ENCODE measurements at places on chromosomes 5 and 9. TPM values are rescaled to one million over a fixed set of nuclear protein-coding genes. Genes with fewer than 3 reads are reported as not detected.
A peak's percentile ranks its signal among the peaks of the same experiment; 100 is the strongest.

Gene FYB1
- 7.3 TPM for total RNA-seq

Gene OR1J2
- not detected for total RNA-seq

Gene C9orf152
- 62.0 TPM for total RNA-seq

Gene MYMK
- not detected for total RNA-seq

Gene SPINK14
- total RNA-seq: not detected

Gene STK32A
- total RNA-seq: 0.64 TPM

Gene CCDC171
- total RNA-seq: 3.2 TPM

Gene NMUR2
- total RNA-seq: not detected

Gene PALM2AKAP2
- total RNA-seq: 2.7 TPM

Gene OGN
- 3.9 TPM for total RNA-seq

Gene PCDHB12
- total RNA-seq: 0.24 TPM

Gene INSL6
- total RNA-seq: not detected

Gene DNM1
- 7.8 TPM for total RNA-seq

DNA sequence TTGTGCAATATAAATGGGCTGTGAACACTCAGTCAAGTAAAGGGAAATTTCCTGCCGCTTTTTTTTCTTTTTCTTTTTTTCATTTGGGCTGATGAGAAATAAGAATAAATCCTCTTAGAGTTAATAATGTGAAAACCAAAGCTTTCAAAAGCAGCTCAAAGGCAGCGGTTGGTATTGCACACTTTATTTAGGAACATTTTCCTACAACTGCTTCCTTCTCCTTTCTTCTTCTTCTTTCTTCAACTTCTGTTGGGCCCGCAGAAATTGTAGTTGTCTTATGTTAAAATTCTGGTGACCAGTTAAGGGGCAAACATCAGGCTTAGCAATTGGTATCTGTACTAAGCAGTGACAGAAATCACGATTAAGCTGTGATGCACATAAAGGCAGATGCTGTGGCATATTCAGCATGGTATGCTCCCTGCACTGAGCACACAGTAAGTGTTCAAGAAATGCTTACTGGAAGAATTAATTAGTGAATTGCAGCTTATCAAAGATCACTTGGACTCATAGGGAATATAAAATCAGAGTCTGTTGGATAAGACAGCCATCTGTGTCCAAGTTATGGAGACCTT, 85.4 kb downstream of the ANKRD55 start:
- no peak for DNase-seq

DNA sequence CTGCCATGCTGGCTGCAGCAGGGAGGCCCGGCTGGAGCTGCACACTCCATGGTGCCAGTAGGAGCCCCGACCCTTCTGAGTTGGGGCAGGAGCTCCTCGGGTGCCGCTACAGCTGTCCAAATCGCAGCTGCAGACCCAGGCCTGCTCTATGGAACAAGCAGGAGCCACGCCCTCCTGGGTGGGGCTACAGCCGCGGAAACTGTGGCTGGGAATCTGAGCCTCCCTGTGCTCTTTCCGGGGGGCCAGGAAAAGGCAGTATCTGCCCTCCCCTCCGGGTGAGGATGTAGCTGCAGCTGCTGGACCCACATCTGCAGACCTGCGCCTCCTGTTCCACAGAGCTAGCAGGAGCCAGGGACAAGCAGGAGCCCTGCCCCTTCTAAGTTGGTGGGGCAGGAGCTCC, 278.9 kb upstream of the ACTBL2 start:
- DNase-seq: no peak

- peak; percentile 56 for DNase-seq
Observed at GRCh38 chr9:136618580-136619547, 43.9 kb upstream of the EGFL7 start.

- DNase-seq: no peak
Observed at GRCh38 chr5:173230690-173231380, 4.2 kb downstream of the NKX2-5 start.

DNA sequence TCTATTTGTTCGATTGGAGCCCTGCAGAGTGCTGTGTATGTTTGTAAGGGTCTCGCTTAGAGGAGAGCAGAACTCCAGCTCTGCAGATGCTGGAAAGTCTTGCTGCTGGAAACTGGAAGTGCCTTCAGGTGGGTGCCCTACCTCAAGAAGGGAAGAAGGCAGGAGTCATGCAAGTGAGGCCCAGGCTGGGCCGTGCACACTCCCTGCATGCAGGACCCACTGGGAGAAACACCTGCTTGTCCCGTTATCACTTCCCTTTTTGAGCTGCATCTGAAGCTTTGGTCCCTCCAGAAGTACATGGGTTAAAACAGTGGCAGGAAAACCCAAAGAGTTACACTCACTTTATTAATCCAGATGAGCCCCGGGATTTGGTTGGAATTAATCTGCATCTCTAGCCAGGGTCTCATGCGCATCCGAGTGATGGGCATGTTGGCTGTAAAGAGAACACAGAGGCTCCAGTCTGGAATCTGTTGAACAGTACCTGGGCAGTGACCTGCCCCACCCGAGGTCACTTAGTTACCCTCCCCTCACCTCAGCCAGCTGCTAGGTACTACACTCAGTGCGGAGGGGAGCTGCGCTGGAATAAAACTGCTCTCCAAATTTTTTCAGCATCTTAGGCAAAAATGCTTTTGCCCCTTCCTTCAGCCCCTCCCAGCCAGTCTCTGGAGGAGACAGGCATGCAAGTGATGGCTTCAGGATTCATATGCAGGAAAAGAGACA, 1.4 kb downstream of the IRF1 start:
- no peak for DNase-seq

GRCh38 chr5:150457121-150457520, 7.6 kb upstream of the RPS14 start:
- DNase-seq: no peak

- DNase-seq: no peak
Observed at GRCh38 chr5:6184481-6184880, 193.9 kb downstream of the MED10 start.

- no peak for DNase-seq
Observed at GRCh38 chr5:95718203-95718602, 12.9 kb upstream of the RHOBTB3 start.

DNA sequence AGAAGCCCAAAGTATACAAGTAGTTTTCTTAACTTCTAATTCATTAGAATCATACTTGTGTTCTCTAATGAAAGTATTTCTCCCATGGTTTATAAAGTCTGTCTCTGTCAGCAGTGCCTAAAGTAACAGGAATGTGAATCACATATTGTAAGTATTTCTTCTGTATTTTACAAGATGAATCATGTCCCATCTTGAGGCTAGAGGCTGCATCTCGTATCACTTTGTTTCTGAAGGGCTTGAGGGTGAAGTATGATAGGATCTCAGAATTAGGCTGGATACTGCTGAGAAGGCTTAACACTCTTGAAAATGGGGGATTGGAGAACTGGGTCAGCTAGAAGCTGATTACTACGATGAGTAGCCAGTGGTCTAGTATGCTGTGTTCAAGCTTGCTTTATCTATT, 242.2 kb upstream of the ACTBL2 start:
- DNase-seq: no peak

DNA sequence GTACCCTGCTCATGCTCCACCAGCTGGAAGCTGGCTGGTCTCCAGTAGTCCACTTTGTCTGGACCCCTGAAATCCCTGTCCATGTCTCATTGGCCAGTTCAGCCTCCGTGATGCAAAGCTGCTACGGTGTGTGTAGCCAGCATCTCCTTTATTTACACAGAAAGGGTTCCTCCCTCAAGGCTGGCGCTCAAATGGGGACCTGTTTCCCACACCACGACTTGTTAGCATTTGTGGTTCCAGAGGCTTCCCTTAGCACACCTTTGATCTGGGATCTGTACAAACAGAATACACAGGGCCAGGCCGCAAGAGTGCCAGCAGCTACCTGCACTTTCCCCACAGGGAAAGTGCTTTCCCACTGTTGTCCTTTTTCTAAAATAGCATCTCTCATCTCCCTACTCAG, 5.7 kb upstream of the SMU1 start:
- no peak for DNase-seq

- DNase-seq: no peak
Observed at GRCh38 chr9:77808751-77809081, 160.6 kb upstream of the GNA14 start.

GRCh38 chr5:178941361-178941760, 363 bp downstream of the ZNF454 start:
- peak; percentile 12 for DNase-seq

GRCh38 chr5:55868846-55869245, 17.7 kb downstream of the IL31RA start:
- DNase-seq: no peak

- DNase-seq: peak; percentile 70
Observed at GRCh38 chr5:142748568-142749249, 21.5 kb upstream of the ARHGAP26 start.

- no peak for DNase-seq
Observed at GRCh38 chr5:146000072-146000471, 63.7 kb downstream of the SH3RF2 start.

GRCh38 chr9:117138231-117138630, 276.6 kb downstream of the ASTN2 start:
- DNase-seq: no peak

DNA sequence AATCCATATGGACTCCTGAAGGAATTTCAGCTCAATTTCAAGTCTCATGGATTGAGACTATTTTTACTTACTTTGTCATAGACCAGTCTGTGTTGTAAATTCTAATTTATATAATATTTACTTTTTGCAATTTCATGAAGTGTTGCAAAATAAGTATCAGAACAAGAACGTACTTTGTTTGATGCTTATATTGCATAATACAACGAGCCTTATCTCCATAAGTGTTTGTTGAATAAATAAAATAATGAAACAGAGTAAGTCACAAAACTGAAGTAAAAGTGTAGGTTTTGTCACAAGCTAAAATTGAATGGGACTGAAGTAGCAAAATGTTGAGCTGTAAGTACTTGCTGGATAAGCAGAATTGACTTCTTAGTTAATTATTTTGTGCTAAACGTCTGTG, 3.0 kb upstream of the LIFR start:
- no peak for DNase-seq

DNA sequence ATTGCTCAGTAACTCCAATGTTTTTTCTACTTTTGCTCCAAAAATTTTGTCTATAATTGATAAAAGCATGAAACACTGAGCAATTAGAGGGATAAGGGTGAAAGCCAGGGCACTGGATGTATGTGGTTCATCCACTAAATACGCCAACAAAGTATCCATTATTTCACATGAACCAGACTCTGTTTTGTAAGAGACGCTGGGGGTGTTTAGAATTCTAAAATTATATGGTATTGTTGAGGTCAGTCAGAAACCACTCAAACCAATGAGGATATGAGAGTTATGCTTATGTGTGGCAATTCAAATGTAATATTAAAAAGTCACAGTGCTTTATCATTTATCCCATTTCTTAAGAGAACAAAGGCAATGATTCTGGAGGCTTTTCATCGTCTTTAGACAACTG, 220.2 kb downstream of the EFNA5 start:
- DNase-seq: no peak

- no peak for DNase-seq
Observed at GRCh38 chr9:134709512-134710270, 68.1 kb downstream of the COL5A1 start.

GRCh38 chr5:73906277-73906676, 280.3 kb downstream of the ARHGEF28 start:
- DNase-seq: no peak

GRCh38 chr9:112831281-112831851, 59.3 kb downstream of the SLC46A2 start:
- peak; percentile 80 for DNase-seq

- no peak for DNase-seq
Observed at GRCh38 chr9:113503613-113504211, 40.2 kb downstream of the RGS3 start.

DNA sequence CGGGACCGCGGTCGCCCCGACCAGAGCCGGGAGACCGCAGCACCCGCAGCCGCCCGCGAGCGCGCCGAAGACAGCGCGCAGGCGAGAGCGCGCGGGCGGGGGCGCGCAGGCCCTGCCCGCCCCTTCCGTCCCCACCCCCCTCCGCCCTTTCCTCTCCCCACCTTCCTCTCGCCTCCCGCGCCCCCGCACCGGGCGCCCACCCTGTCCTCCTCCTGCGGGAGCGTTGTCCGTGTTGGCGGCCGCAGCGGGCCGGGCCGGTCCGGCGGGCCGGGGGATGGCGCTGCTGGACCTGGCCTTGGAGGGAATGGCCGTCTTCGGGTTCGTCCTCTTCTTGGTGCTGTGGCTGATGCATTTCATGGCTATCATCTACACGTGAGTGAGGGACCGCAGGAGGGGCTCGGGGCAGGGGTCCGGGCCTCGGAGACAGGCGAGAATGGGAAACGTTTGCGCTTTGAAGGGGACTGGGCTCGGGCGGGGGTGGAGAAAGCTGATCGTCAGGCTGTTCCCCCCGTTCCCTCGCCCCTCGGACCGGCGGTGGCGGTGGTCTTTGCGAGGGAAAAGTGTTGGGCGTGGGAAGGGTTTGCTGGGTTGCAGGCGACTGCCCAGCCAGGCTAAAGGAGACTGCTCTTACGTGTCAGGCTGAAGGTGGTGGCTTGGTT, 457 bp downstream of the UGCG start:
- peak; percentile 75 for DNase-seq

GRCh38 chr9:85508616-85509015, 233.1 kb downstream of the AGTPBP1 start:
- DNase-seq: no peak

GRCh38 chr5:96483878-96484277, 50.8 kb upstream of the PCSK1 start:
- no peak for DNase-seq

- no peak for DNase-seq
Observed at GRCh38 chr5:15600035-15600434, 100.1 kb downstream of the FBXL7 start.

DNA sequence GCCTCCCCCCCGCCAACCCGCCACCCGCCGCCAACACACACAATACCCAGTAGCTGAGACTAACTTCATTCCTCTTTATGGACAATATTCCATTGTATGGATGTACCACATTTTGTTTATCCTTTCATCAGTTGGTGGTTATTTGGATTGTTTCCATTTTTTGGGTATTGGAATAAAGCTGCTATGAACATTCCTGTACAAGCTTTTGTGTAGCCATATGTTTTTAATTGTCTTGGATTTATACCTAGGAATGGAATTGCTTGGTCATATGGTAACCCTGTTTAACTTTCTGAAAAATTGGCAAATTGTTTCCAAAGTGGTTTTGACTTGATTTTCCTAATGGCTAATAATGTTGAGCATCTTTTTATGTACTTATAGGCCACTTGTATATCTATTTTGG, 4.9 kb upstream of the UBTD2 start:
- no peak for DNase-seq

DNA sequence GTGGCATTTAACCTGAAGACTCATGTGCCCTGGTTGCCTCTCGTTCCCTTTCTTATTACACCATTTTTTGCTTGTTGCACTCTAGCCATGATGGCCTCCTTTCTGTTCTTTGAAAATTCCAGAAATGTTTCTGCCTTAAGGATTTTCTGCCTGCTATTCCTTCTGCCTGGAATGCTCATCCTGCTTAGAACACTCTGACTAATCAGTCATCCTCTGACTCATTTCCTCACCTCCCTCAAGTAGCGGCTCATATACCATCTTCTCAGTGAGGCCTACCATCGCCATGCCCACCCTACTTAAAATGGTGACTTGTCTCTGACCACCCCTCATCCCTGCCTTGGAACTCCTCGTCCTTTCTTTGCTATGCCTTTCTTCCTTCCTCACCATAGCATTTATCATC, 68.8 kb downstream of the KIF4B start:
- no peak for DNase-seq
